ENCODE measurements at places on chromosomes 2 and 18.
A peak's percentile ranks its signal among the peaks of the same experiment; 100 is the strongest.

DNA sequence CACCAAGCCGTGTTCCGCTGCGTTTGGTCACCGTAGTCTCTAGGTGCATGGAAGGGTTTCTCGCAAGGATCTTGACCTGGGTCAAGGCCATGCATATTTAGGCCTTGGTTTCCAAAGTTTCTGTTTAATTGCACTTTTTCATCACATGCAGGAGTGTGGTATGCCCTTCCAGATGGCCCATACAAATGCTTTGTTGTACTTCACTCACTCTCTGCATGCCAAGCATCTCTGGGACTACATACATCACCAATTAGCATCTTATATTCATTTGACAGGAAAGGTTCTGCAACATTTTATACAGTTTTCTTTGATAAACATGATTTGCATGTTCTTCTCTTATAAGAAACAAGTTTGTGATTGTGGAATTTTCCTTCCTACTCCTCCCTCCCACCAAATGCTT lies 132.8 kb upstream of the KLHL14 start:
- DNase-seq, result no peak

GRCh38 chr2:15494877-15495276 lies 66.3 kb downstream of the NBAS start:
- DNase-seq, result no peak

DNA sequence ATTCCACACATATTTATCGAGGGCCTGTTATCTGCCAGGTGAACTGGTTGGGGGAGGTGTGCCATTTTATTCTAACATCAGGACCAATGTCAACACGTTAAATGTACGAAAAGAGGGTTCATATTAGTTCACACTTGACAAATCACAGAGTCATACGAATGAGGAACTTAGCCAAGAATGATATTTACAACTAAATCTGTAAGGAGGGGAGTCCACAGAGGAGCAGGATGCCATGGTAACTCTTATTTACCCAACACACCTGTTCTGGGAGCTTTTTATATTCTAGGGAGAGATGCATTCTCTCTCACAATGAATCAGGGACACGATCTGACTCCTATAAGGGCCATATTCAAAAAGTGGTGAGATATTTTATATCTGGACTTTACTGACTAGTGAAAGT lies 144.1 kb downstream of the CDC42EP3 start:
- DNase-seq, result no peak

GRCh38 chr2:177547122-177547521 lies 154.5 kb downstream of the AGPS start:
- no peak for DNase-seq

DNA sequence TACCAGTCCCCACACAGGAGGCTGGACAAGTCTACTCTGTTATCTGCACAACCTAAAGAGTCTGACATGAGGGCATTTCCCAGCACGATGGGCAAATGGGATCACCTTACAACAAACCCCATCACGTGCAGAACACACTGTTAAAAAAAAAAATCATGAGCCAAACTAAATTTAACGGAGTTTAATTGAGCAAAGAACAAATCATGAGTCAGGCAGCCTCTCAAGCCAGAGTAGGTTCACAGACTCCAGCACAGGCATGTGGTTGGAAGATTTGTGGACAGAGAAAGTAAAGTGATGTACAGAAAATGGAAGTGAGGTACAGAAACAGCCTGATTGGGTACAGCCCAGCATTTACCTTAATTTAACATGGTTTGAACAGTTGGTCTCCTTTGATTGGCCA lies 59.9 kb downstream of the KYNU start:
- no peak for DNase-seq

- no peak for DNase-seq
Measured at GRCh38 chr2:25309402-25309801, 32.3 kb downstream of the DNMT3A start.

GRCh38 chr2:24731923-24732322 lies 61.3 kb downstream of the PTRHD1 start:
- DNase-seq, result no peak

GRCh38 chr2:42071791-42072190 lies 24.0 kb downstream of the PKDCC start:
- no peak for DNase-seq

GRCh38 chr2:120993661-120994060 lies 258.0 kb downstream of the GLI2 start:
- no peak for DNase-seq

DNA sequence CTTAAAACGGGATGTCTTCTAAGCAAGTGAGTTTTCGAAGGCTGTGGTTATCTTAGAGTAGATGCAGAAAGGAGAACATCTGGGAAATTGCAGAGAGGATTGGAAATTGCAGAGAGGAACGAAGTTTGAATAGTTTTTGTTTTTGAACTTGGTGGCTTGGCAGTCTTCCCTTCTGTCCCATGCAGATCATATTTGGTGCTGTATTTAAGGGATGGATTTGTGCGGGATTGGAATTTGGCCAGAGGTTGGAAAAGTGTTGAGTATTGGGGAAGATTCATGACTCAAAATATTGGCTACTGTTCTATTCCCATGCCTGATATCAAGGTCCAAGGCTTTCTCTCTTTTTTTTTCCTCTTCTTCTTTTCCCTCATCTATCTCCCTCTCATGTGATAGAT lies 18.2 kb downstream of the PTPRM start:
- no peak for DNase-seq

GRCh38 chr2:159926695-159927094 lies 128.7 kb upstream of the CD302 start:
- DNase-seq, result no peak

DNA sequence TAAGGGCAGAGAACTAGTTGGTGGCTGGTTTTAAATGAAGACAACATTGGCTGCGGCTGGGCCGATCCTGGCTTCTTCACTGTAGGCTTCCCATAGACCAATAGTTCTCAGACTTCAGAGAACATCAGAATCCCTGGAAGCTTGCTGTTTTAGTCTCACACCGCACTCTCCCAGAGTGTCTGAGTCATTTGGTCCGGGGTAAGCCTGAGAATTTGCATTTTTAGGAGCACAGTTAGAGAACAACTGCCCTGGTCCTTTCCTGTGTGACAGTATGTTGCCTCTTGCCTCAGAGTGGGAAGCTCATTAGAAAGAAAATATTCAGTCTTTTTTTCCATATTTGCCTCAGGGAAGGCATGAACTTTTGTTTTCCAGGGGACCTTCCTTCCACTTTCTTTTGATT lies 137.1 kb upstream of the GAREM1 start:
- DNase-seq, result no peak

DNA sequence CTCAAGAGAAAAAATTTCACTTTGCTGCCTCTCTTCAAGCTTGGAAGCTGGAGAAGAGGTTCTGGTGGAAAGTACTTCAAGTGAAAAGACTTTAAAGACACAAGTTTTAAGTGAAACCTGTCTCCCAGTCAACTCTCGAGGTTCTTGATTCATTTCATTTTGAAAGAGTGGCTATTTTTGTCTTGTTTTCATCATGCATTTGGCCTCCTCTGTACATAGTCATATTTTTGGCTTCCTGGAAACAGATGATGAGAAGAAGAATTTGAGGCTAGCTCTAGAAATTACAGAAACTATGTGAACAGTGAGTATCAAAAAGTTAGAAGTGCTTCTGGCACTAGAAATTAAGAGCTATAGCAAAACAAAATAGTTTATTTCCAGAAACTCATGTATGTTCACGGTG lies 124.8 kb downstream of the DTNA start:
- DNase-seq, result no peak

GRCh38 chr2:206558492-206558891 lies 83.8 kb upstream of the FAM237A start:
- DNase-seq, result no peak

DNA sequence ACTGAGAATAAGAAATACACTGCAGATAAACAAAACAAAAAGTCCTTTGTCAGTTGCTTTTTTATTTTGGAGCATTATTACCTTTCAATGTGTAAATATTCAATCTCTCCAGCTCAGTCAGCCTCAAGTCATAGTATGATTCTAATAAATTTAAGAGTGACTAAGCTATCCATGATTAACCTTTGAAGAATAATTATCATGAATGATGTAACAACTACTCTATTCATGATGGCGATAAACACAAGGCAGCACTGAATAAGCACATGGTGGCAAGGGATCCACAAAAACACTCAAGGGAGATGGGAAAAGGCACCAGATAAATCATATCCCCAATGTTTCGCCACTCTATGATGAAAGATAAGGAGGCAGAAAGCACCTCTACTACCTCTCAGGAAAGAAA lies 67.0 kb downstream of the MAP4K3 start:
- DNase-seq, result no peak

- no peak for DNase-seq
Measured at GRCh38 chr2:36708041-36708741, 11.7 kb downstream of the VIT start.

- no peak for DNase-seq
Measured at GRCh38 chr2:105255979-105256378, 14.4 kb downstream of the GPR45 start.

GRCh38 chr2:200405599-200406298 lies 99.3 kb downstream of the SPATS2L start:
- DNase-seq, result peak; percentile 91

DNA sequence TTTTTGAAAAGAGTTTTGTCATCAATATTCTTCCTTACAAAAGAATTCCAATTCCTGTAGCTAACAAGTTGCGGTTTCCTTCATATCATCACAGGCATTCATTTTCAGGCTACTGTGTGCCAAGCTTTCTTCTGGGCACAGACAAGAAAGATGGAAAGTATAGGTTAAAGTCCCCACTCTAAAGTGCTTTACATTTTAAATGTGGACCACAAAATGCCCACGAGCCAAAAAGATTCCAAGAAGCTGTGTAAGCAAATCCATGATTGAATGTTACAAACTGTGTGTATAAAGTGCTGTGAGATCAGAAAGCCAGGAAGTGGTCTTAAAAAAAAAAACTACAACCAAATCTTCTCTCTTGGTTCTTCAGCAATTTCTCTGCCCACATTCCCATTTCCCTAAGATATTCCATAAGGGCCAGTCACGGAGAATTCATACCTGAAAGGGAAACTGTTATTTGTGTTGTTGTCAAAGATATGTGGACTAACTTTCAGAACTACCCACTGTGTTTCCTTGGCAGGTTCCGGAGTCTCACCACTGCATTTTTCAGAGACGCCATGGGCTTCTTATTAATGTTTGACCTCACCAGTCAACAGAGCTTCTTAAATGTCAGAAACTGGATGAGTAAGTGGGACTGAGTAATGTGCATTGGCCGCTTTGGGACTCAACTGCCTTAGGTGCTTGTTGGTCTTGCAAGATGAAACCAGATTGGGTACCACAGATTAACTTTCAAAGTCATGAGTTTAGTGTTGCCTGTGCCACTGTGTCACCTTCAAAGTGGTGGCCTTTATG lies 55.7 kb downstream of the RAB27B start:
- DNase-seq, result no peak

- DNase-seq, result no peak
Measured at GRCh38 chr2:20106746-20107145, 55.3 kb upstream of the LAPTM4A start.

- DNase-seq, result no peak
Measured at GRCh38 chr2:215425021-215425782, 10.7 kb downstream of the FN1 start.

GRCh38 chr2:45102141-45102540 lies 92.9 kb upstream of the SIX2 start:
- no peak for DNase-seq

DNA sequence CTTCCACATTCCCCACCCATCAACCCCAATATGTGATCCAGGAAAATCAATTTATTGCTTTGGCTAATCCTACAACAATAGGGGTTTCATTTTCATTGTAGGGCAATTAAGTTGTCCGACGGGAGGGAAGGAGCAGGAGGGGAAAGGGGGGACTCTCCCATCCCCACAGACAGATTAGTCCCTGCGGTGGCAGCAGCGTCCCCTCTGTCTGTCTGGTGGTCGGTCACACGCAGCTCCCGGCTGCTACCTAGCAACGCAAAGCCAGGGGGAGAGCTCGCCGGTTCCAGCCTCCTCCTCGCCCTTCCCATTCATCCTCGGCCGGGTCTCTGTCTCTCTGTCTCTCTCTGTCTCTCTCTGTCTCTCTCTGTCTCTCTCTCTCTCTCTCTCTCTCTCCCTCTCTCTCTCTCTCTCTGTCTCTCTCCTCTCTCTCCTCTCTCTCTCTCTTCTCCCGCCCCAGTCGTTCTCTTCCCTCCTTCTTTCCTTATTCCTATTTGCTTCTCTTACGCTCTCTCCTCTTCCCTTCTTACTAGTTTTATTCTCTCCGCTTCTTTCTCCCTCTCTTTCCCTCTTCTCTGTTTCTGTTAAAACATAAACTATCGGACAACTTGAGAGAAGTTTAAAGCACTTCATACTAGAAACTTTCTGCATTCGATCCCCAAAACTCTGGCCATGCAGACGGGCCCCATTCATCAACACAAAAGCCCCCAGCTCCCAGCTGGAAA lies 1.2 kb downstream of the LRP2 start:
- no peak for DNase-seq

- no peak for DNase-seq
Measured at GRCh38 chr2:95391641-95392310, 10.7 kb upstream of the FAHD2A start.

DNA sequence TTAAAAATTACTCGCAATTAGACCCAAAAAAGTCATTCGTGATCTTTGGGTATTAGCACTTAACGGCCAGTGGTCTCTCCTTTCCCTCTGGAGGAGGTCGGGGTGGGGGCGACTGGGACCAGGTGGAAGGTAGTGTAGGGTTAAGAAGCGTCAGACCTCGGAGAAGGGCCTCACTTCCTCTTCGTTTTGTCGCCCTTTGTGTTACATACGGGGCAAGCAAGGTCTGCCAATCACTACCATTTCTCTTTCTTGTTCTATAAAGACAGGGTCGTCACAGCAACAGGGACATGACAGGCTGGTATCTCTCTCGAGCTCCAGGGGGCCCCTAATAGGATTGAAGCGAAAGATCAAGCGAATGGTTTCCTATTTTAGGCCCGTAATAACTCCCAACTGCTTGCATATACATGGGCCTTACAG lies 136.6 kb downstream of the INSIG2 start:
- no peak for DNase-seq

DNA sequence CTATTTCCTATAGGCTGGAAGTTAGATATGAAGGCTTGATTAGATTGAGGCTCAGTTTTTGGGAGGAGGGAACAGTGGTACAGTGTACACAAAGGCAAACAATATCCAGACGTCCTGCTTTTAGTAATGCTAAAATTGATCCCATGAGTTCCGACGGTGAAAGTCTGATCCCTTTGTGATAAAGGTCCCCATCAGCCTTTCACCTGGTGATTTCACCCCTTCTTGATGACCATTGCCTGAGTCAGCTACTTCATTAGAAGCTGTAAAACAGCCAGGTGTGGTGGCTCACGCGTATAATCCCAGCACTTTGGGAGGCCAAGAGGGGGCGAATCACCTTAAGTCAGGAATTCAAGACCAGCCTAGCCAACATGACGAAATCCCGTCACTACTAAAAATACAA lies 29.7 kb downstream of the TWSG1 start:
- peak; percentile 40 for DNase-seq

Data from LoVo (cell line).